ENCODE measurements at places on chromosomes 1 and 21.

- no peak for DNase-seq
Observed at GRCh38 chr1:173903827-173904531, 13.1 kb downstream of the SERPINC1 start.

DNA sequence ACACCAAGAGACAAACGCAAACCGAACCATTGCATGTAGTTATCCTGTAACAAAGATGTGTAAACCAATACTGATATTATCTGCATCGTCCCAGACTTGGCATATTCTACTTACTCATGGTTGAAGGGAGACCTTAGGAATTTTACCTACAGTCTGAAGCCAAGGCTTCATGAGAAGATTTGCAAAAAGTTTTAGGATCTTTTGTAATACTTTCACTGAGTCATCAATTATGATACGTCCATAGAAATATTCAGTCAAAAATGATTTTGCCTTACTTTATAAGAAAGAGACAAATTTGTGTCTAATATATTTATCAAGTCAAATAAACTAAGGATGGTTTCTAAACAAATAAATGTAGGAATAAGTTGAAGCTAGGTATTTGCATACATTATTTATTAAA lies 1176.1 kb upstream of the ADGRL2 start:
- DNase-seq, result no peak

- DNase-seq, result no peak
Observed at GRCh38 chr21:44729336-44730027, 18.1 kb upstream of the TSPEAR start.

DNA sequence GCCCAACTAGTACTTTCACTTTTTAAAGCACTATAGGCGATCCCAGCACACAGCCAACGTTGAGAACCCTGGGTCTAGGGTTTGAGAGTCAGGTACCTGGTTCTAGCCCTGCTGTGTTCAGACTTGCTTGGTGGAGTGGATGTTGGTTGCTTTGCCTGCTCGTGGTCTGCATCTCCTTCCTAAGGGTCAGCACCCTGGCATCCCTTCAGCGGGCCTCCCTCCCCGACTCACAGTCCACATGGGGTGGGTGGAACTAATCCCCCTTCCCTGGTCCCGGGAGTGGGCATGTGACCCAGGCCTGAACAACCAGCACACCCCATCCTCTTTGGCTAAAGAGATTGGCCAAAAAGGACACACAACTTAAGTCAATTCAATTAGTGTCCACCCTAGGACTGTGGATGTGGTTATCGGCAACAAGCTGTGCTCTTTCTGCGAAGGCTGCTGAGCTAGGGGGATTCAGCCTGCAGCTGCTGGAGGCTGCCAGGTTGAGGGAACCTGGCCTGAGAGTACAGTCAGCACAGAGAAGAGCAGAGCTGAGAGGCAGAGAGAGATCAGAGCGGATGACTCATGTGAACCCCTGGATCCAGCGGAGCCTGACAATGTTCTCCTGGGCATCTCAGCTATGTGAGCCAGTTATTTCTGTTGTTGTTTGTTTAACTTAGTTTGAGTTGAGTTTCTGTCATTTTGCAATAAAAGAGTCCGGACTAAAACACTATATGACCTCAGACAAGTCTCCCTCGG lies 138.9 kb downstream of the ACTL8 start:
- peak; percentile 53 for DNase-seq

DNA sequence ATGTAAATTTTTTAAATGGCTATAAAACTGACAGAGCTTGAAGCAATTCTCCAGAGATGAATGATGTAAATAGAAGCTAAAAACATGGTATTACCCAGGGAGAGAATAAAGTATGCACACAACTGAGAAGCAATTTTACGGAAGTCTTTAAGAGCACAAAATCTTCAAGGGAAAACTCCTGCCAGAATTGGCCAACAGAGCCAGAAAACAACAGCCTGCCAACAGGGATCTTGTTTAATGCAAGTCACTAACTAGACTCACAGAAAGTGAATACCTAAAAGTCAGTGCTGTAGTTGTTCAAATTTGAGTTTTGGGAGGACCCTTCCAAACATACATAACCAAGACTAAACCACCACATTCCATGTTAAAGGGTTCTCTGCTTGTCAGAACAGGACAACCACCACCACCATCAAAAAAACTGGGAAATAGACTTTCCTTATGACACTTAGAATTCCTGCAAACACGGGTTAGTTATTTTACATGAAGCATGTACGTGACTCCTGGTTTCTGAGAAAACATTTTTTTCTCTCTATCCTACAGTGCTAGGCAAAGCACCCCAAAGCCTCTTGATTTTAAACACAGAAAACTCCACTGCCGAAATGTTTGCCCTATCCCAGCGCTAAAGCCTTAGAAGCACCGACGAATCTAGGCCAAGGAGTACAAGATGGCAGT lies 1.6 kb downstream of the EPS15 start:
- DNase-seq, result peak; percentile 44

Data from RPMI8226 (cell line).